Suprapubic skin (tissue), 4 donors: ENCODE measurements at places on chromosomes 2 and 18.

DNA sequence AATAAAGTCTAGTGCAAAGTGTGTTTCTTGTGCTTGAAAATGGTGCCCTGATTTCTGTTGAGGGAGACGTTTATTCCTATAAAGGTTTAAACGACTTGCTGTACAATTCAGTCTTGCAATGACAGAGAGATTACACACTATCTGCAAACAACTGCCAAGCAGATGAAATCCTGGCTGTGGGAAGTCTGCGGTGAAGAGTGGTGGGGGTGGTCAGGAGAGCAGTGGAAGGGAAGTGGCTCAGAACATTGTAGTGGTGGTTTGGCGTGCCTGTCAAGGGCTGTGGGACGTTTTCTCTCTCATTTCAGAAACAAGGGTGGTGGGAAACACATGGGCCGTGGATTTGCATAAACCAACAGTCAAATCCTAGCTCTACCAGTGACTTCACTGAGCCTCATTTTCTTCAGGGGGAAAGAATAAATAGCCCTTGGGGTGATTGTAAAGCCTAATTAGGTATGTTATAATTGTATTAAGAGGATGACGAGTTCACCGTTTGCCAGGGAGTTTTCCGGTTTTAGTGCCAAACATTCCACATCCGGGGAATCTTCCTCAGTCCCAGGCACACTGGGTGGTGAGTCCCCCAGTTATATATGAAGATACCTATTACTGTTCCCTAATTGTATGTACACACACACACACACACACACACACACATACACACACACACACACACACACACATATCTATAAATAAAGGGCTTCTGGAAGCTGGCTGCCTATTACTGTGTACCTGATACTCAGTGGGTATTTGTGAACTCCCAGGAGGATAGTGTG, 115.0 kb downstream of the SPTBN1 start:
- DNase-seq, result no peak

- no peak for DNase-seq
Measured at GRCh38 chr2:239953418-239954061, 71.6 kb downstream of the NDUFA10 start.

GRCh38 chr2:55229221-55229620, 2.9 kb downstream of the CLHC1 start:
- no peak for DNase-seq

- no peak for DNase-seq
Measured at GRCh38 chr2:40395169-40396073, 56.5 kb downstream of the SLC8A1 start.

- DNase-seq, result no peak
Measured at GRCh38 chr2:240350006-240350355, 85.5 kb upstream of the GPC1 start.

DNA sequence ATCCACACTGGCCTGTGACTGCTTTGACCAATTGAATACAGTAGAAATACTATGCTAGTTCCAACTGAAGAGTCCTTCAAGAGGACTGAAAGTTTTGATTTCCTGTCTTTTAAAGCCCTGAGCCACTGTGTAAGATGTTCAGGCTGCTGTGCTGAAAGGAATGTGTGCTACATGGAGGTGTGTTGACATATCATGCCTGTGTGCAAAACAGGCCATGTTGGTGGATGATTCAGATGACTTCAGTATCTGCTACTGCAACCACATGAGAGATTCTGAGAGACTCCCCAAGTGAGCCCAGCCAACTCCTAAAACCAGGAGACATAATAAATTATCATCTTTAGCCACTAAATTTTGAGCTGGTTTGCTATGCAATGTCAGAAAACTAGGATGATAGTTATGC, 662.9 kb downstream of the ZEB2 start:
- DNase-seq, result no peak

DNA sequence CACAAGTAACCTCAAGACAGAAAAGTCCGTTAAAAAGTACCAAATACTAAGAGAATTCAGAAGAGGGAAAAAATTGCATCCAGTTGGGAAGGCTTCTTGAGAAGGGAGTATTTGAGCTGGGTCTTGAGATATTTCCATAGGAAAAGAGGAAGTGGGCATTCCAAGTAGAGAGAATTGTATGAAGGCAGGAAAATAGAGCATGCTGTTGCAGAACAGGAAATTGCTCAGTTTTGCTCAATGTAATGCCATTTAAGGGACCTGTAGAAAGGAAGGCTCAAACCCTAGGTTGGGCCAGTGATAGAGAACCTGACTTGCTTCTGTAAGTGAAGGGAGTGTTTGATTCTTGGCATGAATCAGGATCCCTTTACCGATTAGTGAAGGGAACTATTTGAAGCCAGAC, 1.0 kb upstream of the ZC3H8 start:
- DNase-seq, result no peak

DNA sequence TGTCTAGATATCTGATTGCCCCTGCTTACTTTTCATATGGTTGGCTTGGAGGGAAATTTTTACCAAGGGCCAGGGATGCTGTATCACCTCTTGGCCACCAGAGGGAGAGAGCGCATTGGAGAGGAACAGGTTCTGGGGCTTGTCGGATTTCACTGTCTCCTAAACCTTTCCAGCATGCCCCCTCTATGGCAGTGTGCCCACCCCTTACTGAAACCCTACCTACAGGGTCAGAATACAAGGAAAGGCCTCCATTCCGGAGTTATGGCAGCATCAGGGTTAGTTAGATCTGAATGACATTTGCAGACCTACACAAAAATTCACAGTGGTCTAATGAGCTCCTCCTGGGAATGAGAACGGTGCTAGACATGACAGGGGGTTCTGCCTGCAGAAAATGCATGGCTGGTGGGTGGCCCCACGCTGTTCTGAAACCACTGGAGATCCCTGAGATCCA, 5.8 kb downstream of the SLC14A2 start:
- DNase-seq, result no peak

DNA sequence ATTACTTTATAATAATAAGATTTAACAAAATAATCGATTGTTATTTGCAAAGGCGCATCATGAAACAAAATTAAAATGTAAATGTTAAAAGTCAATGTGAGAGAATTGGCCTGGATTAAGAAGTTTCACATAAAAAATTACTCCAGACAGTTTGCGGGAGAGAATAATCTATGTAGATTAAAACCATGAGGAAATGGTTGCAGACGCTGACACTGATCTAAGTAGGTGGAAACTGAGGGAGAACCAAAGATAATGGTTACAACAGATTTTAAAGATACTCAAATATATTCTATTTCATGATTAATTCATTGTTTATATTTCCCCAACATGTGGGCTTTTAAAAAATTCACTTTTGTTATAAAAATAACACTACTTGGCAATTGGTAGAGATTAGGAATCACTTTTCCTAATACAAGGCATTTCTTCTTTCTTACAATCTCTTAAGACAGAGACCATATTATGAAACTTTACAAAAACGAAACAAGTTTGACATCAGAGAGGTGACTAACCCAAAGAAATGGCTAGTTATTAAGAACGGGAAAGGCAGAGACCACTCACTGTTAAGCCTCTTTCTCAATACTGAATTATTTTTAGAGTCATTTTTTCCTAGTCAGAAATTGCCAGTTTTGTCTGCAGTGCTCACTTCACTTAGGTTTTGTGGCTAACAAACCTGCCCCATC, 1.6 kb downstream of the KANSL1L start:
- no peak for DNase-seq

GRCh38 chr2:101121174-101121573, 30.0 kb downstream of the TBC1D8 start:
- DNase-seq, result no peak

DNA sequence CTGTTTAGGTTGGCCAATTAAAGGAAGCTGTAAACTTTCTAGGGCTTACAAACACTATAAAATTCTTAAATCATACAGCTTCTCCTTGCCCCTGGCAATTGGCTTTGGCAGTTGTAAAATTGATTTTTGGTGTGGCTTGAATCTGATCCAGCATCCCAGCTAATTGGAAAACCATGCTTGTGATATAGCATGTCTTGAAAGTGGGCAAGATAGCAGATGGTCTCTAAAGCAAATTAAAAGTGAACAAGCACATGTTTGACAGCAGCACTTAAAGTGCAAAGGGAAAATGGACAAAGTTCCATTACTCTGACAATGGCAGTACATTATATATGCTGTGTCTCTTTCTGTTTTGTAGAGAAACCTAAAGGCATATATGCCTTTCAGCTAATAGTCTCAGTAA, 302.9 kb upstream of the NXPH2 start:
- no peak for DNase-seq

GRCh38 chr2:6024784-6025183, 332.6 kb downstream of the SOX11 start:
- no peak for DNase-seq

- no peak for DNase-seq
Measured at GRCh38 chr2:216420367-216421101, 8.2 kb downstream of the SMARCAL1 start.

DNA sequence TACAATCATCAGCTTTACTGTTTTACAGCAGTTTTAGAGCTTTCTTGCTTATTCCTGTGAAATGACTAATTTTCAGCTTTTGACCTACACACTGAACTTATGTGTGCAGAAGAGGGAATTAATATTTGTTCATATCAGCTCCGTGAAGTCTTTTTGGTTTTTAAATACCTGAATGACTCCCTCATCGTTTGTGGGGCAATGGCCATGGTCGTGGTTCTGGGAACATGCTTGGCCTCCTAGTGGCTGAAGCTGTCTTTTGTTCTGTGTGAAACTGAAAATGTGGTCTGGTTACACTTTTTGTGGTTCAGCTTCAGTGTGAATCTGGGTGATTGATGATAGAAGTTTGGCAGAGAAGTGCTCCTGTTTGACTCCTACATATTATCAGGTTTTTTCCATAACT, 408.1 kb downstream of the THSD7B start:
- DNase-seq, result no peak
